ENCODE measurements at places on chromosomes 2 and 18.

DNA sequence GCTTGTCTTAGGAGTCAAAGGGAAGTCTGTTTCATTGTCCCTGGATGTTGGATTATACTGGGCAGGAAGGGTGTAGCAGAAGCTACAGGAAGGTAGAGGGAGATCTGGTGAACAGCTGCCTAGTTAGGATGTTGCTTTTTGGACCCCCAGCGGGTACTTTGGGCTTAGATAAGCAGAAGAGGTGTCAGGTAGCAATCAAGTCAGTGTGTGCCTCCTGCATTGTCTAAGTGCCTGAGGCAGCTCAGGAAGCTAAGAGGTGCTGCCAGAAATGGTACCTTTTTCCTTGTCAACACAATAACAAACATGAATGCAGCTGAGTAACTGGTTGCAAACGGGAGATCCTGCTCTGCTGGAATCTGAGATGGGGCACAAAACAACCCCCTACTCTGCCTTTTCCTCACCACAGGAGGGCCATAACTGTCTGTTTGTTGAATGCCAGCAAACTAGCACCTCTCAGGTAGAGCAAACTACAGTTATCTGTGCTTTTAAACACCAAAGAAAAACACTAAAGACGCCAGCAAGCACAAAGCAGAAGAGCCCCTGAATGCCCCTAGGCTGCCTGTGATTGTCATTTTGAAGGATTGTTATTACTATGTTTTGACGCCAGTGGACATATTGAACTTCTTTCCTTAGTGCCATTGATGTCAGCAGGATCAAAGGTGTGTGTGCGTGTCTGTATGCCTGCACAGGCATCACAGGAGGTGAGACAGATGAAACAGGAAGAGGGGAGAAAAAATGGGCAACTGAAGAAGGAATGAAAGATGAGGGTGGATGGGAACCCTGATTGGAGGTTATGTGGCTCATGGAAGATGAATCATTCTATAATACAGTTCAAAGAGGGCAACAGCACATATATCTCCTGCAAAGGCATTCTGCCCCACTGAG is 151.4 kb downstream of the ETAA1 start:
- DNase-seq: peak; percentile 8

GRCh38 chr2:241754042-241754441 is 19.6 kb downstream of the D2HGDH start:
- DNase-seq: no peak

DNA sequence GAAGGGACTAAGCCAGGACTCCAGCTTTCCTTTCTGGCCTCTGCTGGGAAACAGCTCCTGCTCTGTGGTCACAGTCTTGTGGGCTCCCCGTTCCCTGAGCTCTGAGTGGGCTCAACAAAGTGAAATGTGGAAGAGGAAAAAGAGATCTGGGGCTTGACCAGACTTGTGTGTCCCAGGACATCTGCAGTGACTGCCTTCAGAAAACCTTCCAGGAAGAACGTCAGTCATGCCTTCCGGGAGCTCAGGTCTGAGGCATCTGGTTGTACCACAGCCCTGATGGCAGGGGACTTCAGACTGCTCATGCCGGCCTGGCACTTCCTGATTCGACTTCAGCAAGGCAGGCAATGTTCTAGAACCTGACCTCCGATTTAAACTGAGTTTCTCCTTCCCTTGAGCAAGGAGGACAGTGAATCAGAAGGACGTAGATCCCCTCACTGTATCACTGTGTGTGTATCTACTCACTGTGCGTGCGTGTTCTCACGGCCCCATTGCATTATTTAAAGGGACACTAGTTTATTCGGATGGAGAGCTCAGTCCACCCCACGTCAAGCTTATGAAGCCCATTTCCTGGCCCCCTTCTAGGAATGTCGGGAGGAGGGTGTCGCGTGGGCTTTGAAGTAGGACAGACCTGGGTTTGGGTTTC is 548 bp upstream of the FBLN7 start:
- no peak for DNase-seq

GRCh38 chr18:23223641-23224040 is 88.4 kb downstream of the CABLES1 start:
- DNase-seq: no peak

GRCh38 chr2:139033300-139033699 is 253.1 kb upstream of the NXPH2 start:
- DNase-seq: no peak

- no peak for DNase-seq
Observed at GRCh38 chr18:26853401-26853800, 12.1 kb downstream of the AQP4 start.

DNA sequence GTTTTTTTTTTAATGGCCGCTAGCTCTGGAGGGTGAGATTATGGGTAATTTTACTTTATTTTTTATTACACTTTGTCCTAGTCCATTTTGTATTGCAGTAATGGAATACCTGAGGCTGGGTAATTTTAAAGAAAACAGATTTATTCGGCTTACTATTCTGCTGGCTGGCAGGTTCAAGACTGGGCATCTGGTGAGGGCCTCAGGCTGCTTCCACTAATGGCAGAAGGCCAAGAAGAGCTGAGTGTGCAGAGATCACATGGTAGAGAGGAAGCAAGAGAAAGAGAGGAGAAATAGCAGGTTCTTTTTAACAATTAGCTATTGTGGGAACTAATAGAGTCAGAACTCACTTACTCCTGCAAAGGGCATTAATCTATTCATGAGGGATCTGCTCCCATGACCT is 52.4 kb upstream of the ARHGAP28 start:
- DNase-seq: no peak

- no peak for DNase-seq
Observed at GRCh38 chr2:98771721-98772524, 41.0 kb upstream of the MGAT4A start.

Data from NCI-H2171 treated with DMSO at 0.1 percent for 48 hours (cell line).